LNCaP clone FGC (cell line): ENCODE measurements at places on chromosomes 11 and 22.
A peak's percentile ranks its signal among the peaks of the same experiment; 100 is the strongest.

DNA sequence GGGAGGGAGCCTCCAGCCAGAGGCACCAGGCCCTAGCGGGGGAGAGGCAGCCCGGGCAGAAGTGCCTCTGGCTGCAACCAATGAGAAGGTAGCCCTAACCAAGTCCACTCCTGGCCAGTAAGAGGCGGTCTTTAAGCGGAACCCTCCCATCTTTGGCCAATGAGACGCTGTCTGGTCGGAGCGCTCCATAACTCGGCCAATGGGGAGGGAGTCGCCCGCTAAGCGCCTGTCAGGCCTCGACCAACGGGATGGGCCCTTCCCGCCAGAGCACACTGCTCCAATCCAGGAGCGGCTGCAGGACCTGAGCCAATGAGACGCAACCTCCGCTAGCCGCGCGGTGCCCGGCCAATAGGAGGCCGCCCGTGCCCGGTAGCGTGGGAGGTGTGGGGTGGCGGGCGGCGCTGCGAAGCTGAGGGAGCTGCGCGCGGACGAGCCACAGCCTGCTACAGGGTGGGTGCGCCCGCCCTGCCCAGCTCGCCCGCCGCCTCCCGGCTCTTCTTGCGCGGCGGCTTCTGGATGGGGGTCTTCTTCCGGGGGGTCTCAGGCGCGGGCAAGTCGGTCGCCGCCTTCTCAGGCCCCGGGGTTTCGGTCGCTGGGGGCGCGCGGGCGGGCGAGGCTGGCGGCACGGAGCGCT, 12.6 kb downstream of the SCARF2 start:
- DNase-seq, result no peak

GRCh38 chr11:34565417-34566207, 52.0 kb upstream of the ELF5 start:
- DNase-seq, result no peak

DNA sequence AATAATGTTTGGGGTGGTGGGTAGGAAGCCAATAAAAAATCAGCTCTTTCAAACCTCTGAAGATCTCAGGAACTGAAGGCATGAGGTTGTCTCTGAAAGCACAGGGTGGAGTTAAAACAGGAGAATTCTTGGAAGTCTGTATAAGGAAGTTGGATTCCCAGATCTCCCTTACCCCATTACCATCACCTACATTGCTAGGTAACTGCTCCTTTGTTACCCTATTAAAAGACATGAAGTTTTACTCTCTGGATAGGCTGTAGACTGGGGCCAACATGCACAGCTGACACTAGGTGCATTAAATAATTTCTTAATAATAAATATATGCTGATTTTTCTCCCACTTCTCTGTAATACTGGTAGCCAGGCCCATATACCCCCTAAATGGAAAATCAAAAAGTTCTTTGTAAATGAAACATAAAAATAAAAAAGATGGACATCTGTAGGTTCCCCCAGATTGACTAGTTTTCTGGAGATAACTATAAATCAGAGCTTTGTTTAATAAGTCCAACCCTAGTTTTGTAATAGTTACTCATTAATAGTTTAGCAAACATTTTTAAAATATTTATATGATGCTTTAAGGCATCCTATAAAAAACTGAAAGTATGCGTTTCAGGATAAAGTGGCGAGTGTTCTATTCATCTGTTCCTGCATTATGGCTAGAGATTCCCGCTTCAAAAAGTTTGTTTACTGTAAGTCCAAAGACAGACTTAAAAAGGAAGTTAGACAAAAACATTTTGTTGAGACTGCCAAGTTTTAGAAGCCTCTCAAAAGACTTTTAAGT, 63.8 kb downstream of the KIF18A start:
- DNase-seq, result no peak

DNA sequence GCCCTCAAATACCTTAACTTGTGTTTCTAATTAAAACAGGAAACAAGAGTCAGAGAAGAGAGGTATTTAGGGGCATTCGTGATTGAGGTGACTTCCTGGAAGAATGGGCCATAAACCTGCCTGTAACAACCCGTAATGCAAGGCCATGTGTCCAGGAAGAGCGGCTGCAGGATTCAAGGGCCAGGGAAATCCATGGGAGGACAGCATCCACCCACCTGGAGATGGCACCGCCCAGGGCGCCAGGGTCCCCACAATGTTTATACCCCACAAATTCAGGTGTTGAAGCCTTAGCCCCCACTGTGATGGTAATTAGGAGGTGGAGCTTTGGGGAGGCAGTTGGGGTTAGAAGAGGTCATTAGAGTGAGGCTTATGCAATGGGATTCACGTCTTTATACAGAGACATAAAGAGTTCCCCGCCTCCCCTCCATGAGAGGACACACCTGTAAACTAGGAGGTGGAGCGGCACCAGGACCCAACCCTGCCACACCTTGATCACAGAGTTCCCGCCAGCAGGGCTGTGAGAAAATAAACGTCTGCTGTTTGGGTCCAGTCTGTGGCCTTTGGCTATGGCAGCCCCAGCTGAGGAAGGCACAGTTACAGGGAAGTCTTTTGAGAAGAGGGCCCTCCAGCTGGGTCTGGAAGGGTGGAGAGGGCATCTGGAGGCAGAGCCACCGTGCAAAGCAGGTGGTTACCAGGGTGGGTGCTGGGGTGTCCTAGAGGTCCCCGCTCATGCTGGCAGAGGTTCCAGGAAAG, 1394.3 kb downstream of the TBC1D22A start:
- no peak for DNase-seq

DNA sequence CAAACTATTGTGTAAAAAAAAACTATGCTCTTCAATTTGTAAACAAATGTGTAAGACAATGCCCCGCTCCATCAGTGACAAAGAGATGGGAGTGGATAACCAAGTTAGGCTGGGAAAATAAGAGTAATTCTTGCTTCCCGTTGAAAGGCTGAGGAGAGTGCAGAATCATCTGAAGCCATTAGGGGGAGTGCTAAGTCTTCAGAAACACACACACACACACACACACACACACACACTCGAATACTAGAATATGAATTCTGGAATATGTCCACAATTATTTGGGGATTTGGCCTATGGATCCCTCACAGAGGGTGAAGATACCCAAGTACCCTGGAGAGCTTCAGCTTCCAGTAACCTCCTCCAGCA, 27.8 kb upstream of the ROBO3 start:
- DNase-seq, result peak; percentile 61

GRCh38 chr11:70546191-70546940, 148.0 kb downstream of the CTTN start:
- no peak for DNase-seq
